ENCODE measurements at places on chromosomes 12 and 14.
A peak's percentile ranks its signal among the peaks of the same experiment; 100 is the strongest.

DNA sequence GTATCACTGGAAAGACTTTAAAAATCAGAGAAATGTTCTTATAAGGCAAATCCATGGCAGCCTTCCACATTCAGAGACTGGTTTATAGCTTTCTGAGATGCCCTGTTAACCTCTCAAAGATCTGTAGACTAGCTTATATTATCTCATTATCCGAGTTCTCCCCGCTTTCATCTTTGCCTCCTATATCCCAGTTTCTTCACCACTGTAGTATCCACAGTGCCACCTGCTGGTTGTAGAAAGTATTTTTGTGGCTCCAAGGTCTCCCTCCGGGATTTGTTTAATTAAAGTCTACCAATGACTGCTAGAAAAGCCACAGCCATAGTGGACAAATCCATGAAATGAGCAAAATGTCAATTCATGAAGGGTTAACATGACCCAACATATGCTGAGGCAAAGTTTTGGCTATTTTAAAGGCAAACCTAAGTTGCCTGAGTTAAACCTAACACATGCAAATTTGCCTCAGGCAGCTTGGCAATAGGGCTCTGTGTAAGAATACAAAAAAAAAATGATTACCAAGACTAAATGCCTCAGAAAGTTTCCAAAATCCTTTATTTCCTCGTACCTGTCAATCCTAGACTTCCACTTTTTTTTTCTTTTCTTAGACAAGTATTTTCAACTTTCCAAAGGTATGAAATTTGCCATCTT is 218.8 kb upstream of the BMP4 start:
- DNase-seq = peak; percentile 6

DNA sequence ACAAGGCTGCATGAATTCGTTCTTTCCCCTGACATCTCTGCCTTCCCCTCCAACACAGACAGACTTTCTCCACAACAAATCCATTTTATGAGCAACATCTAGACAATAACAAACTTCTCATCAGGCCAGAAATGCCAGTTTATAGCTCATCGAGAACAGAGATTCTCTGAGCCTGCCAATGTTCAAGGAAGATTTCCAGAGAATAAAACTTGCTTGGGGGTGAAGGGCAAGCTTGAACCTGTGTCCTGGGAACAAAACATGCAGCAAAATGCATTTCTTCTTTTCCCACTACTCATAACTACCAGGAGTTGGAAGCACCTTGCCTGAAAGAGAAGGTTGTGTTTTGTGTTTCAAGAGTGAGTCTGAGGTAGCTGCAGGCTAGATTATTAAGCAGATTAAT is 6.8 kb downstream of the MAP1LC3B2 start:
- no peak for DNase-seq

GRCh38 chr12:119721306-119721705 is 53.4 kb downstream of the PRKAB1 start:
- DNase-seq = no peak

- no peak for DNase-seq
These were observed 519.1 kb upstream of the SEL1L start for GRCh38 chr14:82052778-82053177.

- no peak for DNase-seq
These were observed 121.2 kb upstream of the GRIP1 start for GRCh38 chr12:66800046-66800445.

DNA sequence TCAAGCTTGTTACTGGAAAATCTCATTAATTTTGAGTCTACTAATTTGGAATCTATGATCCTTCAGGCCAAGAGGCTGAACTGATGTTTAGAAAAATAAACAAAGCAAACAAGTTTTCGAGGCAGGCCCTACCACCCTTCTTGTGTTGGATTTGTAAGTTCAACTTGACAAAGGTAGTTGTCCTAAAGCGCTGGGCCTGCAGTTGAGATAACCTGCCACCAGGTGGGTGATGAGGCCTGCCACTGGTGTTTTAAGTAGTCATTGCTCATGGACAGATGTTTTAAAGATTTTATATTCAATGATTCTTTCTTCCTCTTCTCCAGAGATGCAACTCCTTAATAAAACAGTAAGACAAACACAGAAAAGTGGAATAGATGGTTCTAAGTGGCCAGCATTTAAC is 19.4 kb downstream of the ACVRL1 start:
- peak; percentile 22 for DNase-seq

DNA sequence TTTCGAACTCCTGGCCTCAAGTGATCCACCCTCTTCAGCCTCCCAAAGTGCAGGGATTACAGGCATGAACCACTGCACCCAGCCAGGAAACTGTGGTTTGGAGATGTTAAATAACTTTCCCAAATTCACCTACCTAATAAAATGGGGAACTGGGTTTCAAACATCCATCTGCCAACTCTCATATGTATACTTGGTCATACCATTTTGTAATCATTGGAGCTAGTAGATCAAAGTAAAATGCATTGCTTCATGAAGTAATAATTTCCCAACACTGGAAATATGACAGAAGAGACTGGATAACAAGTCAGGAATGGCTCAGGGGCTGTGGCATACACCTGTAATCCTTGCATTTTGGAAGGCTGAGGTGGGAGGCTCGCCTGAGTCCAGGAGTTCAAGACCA is 5.3 kb upstream of the HECTD1 start:
- no peak for DNase-seq

- no peak for DNase-seq
These were observed 86.1 kb upstream of the DYNC1H1 start for GRCh38 chr14:101878211-101878821.

- DNase-seq = no peak
These were observed 3.4 kb downstream of the PRIMA1 start for GRCh38 chr14:93784878-93785277.

DNA sequence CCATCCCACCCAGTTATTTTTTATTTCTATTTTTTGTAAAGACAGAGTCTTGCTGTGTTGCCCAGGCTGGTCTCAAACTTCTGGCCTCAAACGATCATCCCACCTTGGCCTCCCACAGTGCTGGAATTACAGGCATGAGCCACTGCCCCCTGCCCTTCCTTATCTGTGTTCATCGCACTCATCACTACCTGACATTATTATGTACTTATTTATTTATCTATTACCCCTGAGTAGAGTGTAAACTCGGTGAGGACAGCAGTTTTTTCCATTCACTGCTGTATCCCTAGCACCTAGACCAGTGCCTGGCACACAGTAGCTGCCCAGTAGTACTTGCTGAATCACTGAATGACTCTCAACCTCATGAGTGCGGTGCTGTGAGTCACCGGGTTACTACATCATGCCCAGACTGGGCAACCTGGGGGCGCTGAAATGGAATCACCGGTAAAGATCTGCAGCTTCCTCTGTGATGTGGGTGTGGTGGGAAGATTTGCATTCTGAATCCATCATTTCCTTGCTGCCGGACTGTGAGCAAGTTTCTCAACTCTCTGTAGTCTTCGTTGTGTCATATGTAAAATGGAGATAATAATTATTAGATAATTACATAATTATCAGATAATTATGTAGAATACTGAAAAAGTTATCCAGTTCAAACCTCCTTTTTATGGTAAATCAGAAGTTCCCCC is 81.9 kb upstream of the USP44 start:
- DNase-seq = no peak

DNA sequence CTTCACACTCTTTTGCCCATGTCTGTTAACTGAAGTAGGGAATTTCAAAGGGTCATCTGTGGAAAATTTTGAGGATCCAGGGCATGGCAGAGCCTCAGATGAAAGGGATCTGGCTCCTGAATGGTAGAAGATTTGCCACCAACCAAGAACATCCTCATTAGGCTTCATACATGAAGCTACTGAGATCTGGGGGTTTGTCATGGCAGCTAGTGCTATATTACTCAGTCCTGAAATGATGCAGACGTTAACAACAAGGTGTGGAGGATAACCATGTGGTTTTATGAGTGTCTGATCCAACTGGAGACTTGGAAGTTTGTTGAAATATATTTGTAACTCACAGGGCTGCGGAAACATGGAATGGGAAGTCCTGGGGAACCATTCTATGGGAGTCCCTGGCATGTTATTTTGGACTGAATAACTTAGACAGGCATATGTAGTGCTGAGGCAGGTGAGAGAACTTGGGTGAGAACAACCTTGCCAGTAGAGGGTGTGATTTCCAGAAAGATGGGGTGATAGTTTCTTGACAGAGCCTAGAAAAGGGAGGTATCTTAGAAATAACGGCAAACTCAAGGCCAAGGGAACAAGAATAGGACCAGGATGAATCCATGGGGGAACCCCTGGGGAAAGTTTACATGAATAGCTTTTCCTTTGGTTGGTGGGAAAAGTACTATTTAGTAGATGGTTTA is 42.0 kb upstream of the C12orf75 start:
- DNase-seq = no peak

GRCh38 chr12:54142114-54142475 is 46.7 kb downstream of the SMUG1 start:
- no peak for DNase-seq
